ENCODE measurements at places on chromosomes 12 and 14. TPM values are rescaled to one million over a fixed set of nuclear protein-coding genes. Genes with fewer than 3 reads are reported as not detected.

Gene TMTC1
- 87.2 TPM for total RNA-seq

Gene SYNDIG1L
- 0.33 TPM for total RNA-seq

Gene RNASE3
- total RNA-seq, result not detected

Gene TM9SF1
- 75.7 TPM for total RNA-seq

Gene GPR84
- not detected for total RNA-seq

Gene GDF3
- not detected for total RNA-seq

Gene KRT79
- total RNA-seq, result 1.3 TPM

Gene ERBB3
- 119 TPM for total RNA-seq

Gene CLEC1A
- 4.3 TPM for total RNA-seq

Gene AQP6
- not detected for total RNA-seq

Gene NCOR2
- total RNA-seq, result 58.4 TPM

Gene SLC10A1
- not detected for total RNA-seq

Gene FAM186B
- total RNA-seq, result 0.96 TPM

Gene ARG2
- 2.9 TPM for total RNA-seq

Gene PRKCH
- total RNA-seq, result 27.0 TPM

Gene CMKLR1
- total RNA-seq, result 9.1 TPM

Gene ATP2A2
- 109 TPM for total RNA-seq

Gene SLC2A14
- not detected for total RNA-seq

Gene RDH12
- total RNA-seq, result not detected

Gene OASL
- 1.0 TPM for total RNA-seq

Gene GYS2
- not detected for total RNA-seq

Gene GLT8D2
- 16.1 TPM for total RNA-seq

Gene A2M
- 457 TPM for total RNA-seq

Gene RAB15
- 17.7 TPM for total RNA-seq

Gene ARHGAP5
- total RNA-seq, result 189 TPM

Gene LRFN5
- total RNA-seq, result 5.2 TPM

Gene FZD10
- 2.0 TPM for total RNA-seq

Gene AQP2
- not detected for total RNA-seq

Gene CLEC14A
- 24.8 TPM for total RNA-seq

Gene CABP1
- total RNA-seq, result not detected

Gene BICDL1
- total RNA-seq, result 23.4 TPM

Gene KHNYN
- 68.1 TPM for total RNA-seq

Gene OR6C2
- total RNA-seq, result not detected

Gene TRAF3
- 14.6 TPM for total RNA-seq
